NCI-H1436 (cell line): ENCODE measurements at places on chromosomes 11 and 22.

DNA sequence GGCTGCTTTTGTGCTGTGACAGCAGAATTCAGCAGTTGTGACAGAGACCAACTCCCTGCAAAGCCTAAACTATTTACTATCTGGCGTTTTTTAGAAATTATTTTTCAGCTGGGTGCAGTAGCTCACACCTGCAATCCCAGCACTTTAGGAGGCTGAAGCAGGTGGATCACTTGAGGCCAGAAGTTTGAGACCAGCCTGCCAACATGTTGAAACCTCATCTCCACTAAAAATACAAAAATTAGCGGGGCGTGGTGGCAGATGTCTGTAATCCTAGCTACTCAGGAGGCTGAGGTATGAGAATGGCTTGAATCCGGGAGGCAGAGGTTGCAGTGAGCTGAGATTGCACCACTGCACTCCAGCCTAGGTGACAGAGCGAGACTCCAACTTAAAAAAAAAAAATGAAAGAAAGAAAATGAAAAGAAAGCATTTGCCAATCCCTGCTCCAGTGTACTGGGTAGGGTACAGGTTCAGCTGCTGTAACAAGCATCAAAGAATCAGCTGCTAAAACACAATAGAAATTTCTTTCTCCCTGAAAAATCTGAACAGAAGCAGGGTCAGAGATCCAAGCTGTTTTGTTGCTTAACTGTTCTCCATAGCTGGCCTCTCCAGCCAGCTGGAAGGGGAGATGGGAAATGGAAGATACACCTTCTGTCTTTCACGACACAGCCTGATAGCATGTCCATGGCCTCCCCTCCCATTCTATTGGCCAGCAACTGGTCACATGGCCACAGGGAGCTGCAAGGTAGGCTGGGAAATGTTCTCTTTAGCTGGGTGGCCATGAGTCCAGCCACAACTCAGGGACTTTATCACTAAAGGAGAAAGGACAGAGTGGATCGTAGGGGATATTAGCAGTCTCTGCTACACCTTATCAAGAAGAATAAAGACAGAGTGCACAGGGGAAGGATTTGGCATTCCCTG lies 8.5 kb upstream of the NCF4 start:
- no peak for DNase-seq

DNA sequence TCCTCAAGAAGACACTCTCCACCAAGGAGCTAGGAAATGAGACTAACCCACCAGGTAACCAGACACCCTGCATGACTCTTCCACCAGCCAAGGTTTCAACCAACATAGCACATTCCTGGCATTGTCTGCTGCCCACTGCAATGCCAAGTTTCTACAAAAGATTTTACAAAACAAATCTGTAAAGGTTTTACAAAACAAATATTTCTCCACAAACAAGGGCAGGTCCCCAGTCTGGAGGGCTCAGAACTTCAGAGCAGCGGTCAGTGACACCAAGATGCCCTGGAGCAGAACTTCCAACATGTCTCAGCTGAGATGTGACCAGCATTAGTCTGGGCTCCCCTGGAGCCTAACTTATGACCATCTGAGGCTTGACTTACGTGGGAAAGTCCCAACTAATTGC lies 14.0 kb downstream of the GALNT18 start:
- DNase-seq, result no peak

DNA sequence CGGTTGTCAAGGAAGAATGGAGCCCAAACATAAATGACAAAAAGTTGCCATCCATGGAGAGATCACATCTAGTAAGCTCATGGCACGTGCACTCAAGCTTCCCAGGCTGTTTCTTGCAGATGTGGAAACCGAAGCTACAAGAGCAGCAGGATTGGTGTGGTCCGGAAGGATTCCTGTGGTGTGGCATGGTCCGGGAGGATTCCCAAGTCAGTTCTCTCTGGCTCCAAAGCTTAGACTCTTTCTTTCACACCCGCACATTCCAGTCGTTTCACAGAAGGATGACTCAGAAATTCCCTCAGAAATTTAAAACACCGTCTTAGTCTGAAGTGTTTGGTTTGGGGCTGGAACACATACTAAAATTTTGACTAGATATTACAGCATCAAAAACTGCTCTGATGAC lies 78.0 kb upstream of the DRD2 start:
- DNase-seq, result no peak

GRCh38 chr22:38631724-38632123 lies 24.5 kb downstream of the FAM227A start:
- no peak for DNase-seq

- DNase-seq, result no peak
Measured at GRCh38 chr22:49817359-49817758, 10.3 kb downstream of the BRD1 start.

DNA sequence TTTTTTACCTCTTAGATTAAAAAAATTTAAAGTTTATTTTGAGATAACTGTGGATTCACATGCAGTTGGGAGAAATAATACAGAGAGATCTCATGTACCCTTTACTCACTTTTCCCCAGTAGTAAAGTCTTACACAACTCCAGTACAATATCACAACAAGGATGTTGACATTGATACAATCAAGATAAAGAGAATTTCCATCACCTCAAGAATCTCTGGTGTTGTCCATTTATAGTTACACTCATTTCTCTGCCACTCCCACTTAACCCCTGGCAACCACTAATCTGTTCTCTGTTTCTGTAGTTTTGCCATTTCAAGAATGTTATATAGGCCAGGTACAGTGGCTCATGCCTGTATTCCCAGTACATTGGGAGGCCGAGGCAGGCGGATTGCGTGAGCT lies 10.5 kb upstream of the ZBED5 start:
- DNase-seq, result no peak

DNA sequence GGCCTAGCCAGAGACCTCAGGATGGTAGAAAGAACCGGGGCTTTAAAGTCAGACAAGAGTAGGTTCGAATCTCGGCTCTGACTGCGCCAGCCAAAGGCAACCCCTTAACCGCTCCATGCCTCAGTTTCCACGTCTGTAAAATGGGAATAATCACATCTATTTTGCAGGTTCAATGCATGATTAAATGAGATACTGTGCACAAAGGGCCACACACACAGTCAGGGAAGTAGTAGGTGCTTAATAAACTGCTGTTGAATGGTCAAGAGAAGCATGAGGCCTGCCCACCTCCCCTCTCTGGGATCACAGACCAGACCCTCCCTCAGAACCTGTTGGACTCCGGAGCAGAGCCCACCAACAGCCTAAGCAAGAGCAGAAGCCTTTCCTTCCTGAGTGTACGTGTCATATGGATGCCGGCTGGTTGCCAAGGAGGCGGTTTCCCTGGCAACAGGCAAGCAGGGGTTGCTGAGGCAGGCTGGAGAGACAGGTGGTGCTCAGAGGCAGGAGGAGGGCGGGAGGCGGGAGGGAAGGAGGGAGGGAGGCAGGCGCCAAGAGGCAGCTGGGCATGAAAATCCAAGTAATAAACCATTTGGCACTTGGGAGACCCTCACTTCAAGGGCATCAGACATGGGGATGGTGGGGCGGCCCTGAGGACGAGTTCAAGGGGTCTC lies 43.9 kb downstream of the NFAM1 start:
- DNase-seq, result peak; percentile 97
